ENCODE measurements at places on chromosomes 2 and 18.

DNA sequence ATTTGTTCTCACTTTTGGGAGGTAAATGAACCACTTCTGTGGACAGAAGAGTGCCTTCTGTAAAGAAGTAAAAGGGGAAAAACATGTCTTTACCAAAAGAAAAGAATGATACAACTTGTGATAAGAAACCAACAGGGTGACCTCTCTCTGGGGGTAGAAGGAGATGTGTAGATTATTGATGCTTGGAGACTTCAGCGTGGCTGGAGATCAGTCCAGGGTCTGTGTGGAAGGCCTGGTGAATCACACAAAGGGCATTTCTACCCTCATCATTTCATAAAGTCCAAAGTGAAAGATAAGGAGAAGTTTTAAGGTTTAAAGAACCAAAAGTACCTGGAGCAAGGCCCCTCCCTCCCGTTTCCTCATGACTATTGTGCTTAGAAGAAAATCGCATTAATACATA, 142.5 kb downstream of the NCK2 start:
- DNase-seq: no peak

- no peak for DNase-seq
These were observed 381.3 kb upstream of the SPRED2 start for GRCh38 chr2:65813631-65814173.

- peak; percentile 23 for DNase-seq
These were observed 60.7 kb upstream of the ARHGAP15 start for GRCh38 chr2:143068509-143068908.

DNA sequence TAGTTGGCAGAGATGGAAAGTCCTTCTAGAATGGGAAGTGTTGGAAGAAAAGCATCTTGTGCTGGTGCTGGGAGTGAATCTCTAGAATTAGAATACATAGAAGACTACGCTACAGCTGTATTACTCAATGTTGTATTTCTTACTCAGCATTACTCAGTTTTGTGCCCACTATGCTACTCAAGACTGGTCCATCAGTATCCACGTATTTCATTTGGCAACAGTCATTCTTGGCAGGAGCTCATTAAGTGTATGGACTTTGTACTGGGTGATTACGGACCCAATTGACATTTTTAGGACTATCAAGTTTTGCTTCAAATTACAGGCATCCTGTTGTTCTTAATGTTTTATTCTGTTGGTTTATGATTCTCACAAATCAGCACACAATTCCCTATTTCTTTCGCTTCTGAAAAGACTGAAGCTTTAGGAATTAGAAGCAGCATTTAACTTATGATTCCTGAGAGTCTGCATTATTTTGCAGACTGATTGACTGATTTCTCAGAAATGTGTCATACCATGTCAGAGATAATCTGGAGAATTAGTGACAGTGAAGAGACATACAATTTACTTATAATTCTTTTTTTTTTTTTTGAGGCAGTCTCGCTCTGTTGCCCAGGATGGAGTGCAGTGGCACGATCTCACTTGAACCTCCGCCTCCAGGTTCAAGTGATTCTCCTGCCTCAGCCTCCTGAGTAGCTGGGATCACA, 136.9 kb downstream of the MYO3B start:
- no peak for DNase-seq

DNA sequence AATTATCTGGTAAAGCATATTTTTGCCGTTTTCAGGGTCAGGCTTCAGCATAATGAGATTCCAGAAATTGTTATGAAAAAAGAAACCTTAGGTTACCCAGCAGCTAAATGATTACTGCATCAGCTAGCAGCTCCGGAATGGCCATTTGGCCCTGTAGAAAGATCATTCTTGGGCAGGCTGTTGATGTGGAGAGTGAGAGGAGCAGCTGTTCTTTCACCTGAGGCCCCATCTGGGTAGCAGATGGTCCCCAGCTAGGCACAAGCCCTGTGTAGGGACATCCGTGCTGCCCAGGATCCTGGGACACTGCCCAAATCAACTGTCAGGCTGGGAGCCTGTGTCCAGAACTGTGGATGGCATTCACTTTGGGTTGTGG, 61.8 kb downstream of the NEDD4L start:
- DNase-seq: no peak

GRCh38 chr2:206423147-206423546, 20.2 kb upstream of the ADAM23 start:
- DNase-seq: no peak

DNA sequence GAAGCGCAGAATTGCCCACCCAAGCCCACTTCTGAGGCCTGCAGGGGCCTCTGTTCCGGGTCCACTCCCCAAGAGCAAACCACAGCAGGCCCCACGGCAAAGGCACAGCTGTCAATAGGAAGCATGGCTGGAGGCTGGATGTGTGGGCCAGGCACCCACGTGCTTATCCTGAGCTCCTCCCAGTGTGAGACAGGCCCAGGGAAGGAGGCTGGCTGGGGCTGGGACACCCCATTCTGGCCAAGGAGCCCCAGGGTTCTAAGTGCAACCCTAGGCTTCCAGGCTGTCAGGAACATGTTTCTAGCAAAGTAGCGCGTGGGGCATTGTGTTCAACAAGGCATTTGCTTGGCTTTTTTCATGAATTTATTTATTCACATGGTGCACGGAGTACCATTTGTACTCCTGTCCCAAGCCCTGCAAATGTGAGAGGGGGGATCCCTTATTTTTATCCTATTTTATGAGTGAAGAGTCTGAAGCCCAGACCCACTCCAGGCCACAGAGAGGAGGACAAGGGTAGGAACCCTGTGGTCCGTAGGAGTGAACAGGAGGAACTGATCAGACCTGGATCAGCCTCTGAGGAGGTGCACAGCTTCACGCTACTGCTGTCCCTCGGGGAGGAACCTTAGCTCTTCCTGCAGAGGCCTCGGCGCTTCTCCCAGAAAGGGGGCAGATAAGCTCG, 6.1 kb upstream of the RAB17 start:
- no peak for DNase-seq

DNA sequence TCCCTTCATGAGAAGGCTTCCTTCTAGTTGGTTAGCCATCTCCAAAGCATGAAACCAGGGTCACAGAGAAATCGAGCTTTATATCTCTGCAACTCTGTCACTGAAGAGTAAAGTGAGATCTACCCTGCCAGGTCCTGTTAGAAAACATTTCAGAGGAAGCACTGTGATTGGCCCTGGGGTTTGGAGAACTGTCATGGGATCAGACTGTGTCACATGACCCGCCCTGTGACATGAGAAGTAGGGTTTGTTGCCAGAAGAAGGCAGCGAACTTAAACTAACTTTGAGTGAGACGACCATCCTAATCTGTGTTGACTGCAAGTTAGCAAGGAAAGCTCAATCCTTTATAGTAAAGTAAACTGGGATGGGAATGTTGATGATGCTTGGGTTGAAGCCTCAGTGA, 55.5 kb downstream of the SLC9A2 start:
- no peak for DNase-seq

Data from CD4-positive, alpha-beta T cell treated with Interleukin-21 for 1 hour (primary cell).